CD4-positive, alpha-beta T cell (primary cell): ENCODE measurements at places on chromosomes 6 and 20. TPM values are rescaled to one million over a fixed set of nuclear protein-coding genes. Genes with fewer than 3 reads are reported as not detected.
A peak's percentile ranks its signal among the peaks of the same experiment; 100 is the strongest.

PPP1R3G gene
- total RNA-seq: not detected

PKIB gene
- total RNA-seq: 1.1 TPM

- H3K4me3 ChIP-seq: no peak overlapping the region
- no peaks in the 10 kb centered on the region for H3K27me3 ChIP-seq
- H3K36me3 ChIP-seq: peaks cover 52% of the 10 kb centered on the region
- H3K27ac ChIP-seq: no peak overlapping the region
- H3K4me1 ChIP-seq: no peaks in the 10 kb centered on the region
Observed at GRCh38 chr6:149779644-149779963, 30.1 kb downstream of the PCMT1 start.

- peaks cover 15% of the 10 kb centered on the region for H3K27me3 ChIP-seq
- H3K27ac ChIP-seq: no peak overlapping the region
- no peaks in the 10 kb centered on the region for H3K4me1 ChIP-seq
Observed at GRCh38 chr20:45918779-45919537, 7.0 kb upstream of the PLTP start.

DNA sequence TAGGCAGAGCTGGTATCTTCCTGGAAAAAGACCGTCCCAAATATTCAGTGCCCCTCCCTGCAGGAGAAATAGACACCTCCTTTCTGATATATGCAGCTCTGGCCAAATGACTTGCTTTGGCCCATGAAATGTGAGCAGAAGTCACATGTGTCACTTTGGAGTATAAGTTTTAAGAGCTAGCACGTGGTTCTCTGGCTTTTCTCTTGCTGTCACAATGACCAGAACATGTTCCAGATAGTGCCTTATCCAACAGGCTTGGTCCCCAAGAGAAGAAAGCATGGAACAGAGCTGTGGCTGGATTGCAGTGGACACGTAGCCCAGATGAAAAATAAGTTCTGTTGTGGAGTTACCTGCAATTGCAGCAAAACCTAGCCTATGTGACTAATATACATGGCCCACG is 40.4 kb downstream of the UNC5CL start:
- no peak overlapping the region for H3K4me3 ChIP-seq
- H3K4me1 ChIP-seq: no peaks in the 10 kb centered on the region
- H3K27me3 ChIP-seq: peaks cover 10% of the 10 kb centered on the region
- no peak for DNase-seq
- no peak overlapping the region for H3K27ac ChIP-seq

WFDC10B gene
- total RNA-seq: not detected

SFTA2 gene
- total RNA-seq: not detected

- H3K27ac ChIP-seq: no peak overlapping the region
- H3K36me3 ChIP-seq: no peaks in the 10 kb centered on the region
- no peaks in the 10 kb centered on the region for H3K4me1 ChIP-seq
- DNase-seq: no peak
Observed at GRCh38 chr6:140897804-140898573, 1234.7 kb upstream of the GJE1 start.

DNA sequence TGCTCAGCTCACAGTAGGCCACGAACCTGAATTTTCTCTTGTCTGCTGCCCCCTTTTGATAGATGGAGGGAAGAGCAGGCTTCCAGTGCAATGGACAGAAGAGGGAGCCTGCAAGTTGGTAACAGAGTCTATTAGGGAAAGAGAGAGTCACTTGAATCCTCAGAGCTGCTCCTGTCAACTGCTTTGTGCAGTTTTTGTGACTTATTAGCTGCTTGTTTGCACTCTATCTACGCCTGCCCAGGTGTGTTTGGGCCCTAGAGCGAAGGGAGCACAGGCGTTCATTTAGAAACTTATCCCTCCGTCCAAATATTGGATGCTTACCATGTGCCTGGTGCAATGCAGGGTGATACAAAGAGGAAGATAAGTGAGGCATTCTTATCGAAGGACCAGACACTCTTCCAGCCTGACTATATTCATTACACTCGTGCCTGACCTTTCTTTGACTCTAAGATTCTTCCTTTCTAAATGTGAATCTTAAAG is 11.6 kb upstream of the SLC2A12 start:
- no peaks in the 10 kb centered on the region for H3K27me3 ChIP-seq
- H3K36me3 ChIP-seq: no peaks in the 10 kb centered on the region
- H3K4me3 ChIP-seq: no peak overlapping the region
- H3K4me1 ChIP-seq: no peaks in the 10 kb centered on the region
- peak; percentile 36 for DNase-seq
- no peak overlapping the region for H3K27ac ChIP-seq

GRCh38 chr6:50966986-50967385 is 148.3 kb downstream of the TFAP2B start:
- DNase-seq: no peak
- H3K4me1 ChIP-seq: no peaks in the 10 kb centered on the region
- no peak overlapping the region for H3K27ac ChIP-seq
- H3K36me3 ChIP-seq: no peaks in the 10 kb centered on the region
- no peaks in the 10 kb centered on the region for H3K27me3 ChIP-seq

DNA sequence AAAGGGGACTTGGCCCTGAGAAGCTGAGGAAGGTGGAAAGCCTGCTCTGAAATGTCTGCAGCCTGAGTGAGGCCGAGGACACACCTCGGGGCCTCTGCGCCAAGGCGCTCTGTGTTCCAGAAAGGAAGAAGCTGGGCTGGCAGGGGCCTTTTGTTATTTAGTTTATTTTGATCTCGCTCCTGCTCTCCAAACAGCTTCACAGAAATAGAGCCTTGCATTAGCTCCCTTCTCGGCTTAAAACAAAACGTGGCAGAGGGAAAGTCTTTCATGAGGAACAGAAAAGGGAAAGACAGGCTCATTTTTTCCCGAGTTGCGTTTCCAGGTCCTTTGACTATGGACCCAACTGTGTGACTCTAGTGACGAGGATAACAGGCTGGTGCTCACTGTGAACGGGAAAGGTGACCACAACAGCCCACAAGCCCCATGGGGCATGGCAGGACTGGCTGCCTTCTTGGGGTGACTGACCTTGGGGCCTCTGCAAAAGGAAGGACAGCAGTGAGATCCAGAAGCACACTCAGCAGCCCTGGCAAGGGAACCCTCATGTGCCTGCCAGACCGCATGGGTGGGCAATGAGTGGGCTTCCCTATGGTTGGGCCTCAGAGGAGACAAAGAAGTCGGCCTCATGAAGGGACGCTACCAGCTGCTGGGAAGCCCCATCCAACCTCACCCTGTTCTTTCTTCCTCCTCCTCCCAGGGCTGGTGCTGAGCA is 18.7 kb downstream of the LEMD2 start:
- peaks cover 21% of the 10 kb centered on the region for H3K4me1 ChIP-seq
- no peak overlapping the region for H3K27ac ChIP-seq
- DNase-seq: no peak
- peaks cover 31% of the 10 kb centered on the region for H3K36me3 ChIP-seq
- H3K27me3 ChIP-seq: peaks cover 3% of the 10 kb centered on the region

DNA sequence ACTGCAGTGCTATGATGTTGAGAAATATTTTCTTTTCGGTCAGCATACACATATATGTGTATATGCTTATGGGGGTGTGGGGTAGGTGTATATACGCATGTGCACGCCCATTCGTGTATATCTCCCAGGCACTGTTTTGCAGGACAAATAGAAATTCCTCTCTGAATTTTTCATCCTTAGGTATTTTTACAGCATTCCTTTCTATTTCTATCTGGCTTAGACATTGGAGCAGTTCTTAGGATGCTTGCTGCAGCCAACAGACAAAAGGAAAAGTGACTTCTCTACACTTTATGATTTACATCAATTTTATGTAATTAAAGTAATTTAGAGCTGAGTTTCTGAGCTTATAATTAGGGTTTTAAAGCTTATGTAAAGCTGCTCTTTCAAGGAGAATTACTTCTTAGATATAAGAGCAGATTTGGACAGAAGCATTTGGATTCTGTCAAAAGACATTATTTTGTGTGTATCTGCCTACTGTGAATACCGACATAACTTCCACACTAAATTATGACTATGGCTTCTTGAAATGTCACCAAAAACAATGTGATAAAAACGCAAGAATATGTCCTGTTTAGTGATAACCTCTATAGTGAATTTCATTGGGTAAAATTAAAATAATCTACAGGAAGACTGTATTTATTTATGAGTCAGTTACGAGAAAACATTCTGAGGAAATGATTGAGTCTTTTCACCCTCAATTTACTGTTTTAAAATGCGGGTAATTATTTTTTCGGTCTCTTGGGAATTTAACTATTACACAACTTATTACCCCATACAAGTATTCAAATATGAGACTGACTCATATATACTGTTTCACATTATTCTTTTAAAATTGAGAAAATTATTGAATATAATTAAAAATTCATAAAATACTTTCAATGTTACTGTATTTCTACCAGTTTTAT is 21.3 kb upstream of the CEP43 start:
- H3K36me3 ChIP-seq: no peaks in the 10 kb centered on the region
- no peak overlapping the region for H3K27ac ChIP-seq
- no peak for DNase-seq

DNA sequence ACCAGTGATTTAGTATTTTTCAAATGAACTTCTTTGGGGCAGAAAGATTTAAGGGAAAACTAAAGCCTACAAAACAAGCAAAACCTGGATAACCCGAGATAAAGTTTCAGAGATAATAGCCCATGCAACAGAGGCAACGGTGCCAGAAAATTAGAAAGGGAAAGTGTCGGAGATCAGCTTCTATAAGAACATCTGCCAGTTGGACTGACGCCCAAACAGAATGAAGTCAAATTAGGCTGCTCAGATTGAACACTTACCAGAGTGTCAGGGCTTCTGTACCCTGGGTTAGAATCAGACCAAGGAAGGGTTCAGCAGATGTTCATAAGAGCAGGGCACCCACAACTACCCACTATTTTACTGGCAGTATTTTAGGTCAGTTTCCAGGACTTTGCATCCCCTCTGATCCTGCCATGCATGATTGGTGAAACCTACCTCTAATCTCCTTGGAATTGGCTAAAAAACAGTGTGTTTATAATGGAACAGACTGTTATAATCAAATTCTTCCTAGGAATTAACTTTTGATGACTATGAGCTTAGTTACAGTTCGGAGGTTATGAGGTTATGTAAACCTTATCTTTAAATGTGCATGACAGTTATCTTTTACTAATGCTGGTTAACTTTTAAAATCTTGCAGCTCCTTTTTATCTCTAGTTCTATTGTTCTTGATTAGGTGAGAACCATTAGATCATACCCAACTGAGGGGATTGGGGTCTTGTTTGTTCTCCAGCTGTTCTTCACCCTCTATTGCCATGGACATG is 13.1 kb downstream of the BMP2 start:
- no peak overlapping the region for H3K4me3 ChIP-seq
- H3K4me1 ChIP-seq: no peaks in the 10 kb centered on the region
- no peak for DNase-seq

DNA sequence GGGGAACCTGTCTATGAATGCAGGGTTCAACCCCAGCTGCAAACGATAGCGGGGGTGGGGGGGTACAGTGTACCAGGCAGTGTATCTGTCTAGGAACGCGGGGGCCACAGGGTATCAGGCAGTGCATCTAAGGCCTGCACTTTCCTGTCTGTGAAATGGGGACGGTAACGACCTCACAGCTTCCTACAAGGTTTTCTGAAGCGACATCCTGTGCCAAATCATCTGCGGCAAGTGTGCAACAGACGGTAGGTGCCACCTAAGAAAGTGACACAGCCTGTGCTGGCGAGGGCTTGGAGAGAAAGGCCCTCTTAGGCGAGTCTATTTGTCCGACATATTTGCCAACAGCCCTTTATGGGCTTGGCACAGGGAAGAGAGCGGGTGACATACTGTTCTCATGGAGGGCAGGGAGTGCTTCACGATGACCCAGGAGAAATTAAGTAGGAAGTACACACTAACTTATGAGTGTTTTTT is 3.8 kb downstream of the DIDO1 start:
- H3K27me3 ChIP-seq: no peaks in the 10 kb centered on the region
- H3K4me3 ChIP-seq: peak overlapping the region; percentile 35
- H3K4me1 ChIP-seq: peaks cover 80% of the 10 kb centered on the region
- peak; percentile 74 for DNase-seq
- no peaks in the 10 kb centered on the region for H3K36me3 ChIP-seq

CD24 gene
- total RNA-seq: not detected

GRCh38 chr6:144064402-144065212 is 30.8 kb downstream of the SF3B5 start:
- H3K27me3 ChIP-seq: no peaks in the 10 kb centered on the region
- H3K4me1 ChIP-seq: peaks cover 20% of the 10 kb centered on the region
- peak overlapping the region; percentile 73 for H3K4me3 ChIP-seq

- no peaks in the 10 kb centered on the region for H3K27me3 ChIP-seq
- H3K36me3 ChIP-seq: no peaks in the 10 kb centered on the region
- no peak overlapping the region for H3K27ac ChIP-seq
Observed at GRCh38 chr6:142637624-142638351, 307.2 kb downstream of the HIVEP2 start.

DNA sequence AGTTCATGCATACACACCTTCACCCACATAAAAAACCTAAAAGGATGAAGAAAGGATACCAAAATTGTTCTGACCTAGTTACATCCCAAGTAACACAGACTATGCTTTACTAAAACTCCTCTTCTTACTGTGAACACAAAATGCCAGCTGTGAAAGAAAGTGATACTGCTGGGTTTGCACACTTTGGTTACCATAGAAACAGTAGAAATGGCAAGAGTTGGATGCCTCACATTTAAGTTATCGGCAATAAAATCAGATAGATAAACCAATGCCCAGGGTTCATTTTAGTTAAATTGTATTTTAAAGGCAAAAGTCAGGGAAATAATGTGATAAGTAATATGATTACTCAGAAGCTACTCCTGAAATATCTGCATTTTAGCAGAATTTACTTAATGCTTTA is 161.9 kb downstream of the CDK19 start:
- no peak overlapping the region for H3K27ac ChIP-seq
- H3K27me3 ChIP-seq: no peaks in the 10 kb centered on the region
- no peaks in the 10 kb centered on the region for H3K36me3 ChIP-seq

DNA sequence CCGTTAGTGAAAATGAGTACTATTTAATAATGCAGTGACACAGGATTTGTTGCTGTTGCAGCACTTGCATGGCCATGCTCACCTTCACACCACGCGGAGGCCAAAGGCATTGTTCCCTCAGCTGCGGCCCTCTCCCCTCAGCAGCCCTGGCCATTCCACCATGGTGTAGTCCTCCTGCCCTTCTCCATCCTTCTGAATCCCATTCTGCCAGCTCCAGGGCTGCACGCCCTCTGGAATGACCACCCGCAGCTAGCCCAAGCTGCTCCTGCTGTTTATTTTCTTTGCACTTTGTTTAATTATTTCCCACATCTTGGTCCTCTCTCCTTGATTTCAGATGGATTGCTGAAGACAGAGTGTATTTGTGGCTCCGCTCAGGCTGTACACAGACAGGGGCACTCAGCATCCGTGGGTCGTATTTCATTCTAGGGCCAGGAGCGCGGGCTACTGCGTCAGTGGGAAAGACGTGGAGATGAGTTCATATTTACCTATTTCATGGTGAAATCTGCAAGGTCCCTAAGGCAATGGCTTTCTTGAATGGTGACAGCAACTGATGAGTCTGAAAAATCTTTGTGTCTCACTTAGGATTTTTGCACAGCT is 81.4 kb upstream of the DUSP22 start:
- peaks cover 22% of the 10 kb centered on the region for H3K4me1 ChIP-seq
- H3K36me3 ChIP-seq: no peaks in the 10 kb centered on the region
- DNase-seq: no peak
- no peaks in the 10 kb centered on the region for H3K27me3 ChIP-seq
- no peak overlapping the region for H3K4me3 ChIP-seq
